Spleen (tissue), 13 donors: ENCODE measurements at places on chromosomes 16 and 17. TPM values are rescaled to one million over a fixed set of nuclear protein-coding genes. Genes with fewer than 3 reads are reported as not detected.

DNA sequence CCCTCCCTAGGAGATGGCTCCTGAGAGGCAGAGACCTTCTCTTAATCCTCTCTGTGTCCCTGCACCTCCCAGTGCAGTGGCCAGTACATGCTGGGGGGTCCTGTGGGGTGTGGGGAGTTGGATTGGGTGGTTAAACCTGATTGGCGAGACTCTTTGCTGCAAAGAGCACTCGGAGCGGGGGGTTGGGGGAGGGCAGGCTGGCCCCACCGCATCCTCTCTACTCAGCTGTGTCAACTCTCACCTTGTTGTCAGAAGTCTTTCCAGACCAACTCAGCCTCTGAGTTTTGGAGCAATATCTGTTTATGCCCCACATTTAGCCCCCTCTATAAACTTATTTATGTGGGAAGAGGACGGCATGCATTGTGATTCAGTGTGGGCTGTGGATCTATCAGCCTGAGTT lies 40.0 kb downstream of the SMARCE1 start:
- H3K27me3 ChIP-seq: no peaks in the 10 kb centered on the region
- no peak overlapping the region for H3K4me3 ChIP-seq
- no peak for DNase-seq
- peak overlapping the region; percentile 54 for H3K27ac ChIP-seq
- H3K36me3 ChIP-seq: no peaks in the 10 kb centered on the region
- H3K4me1 ChIP-seq: peaks cover 25% of the 10 kb centered on the region

Gene SPNS1
- 28.2 TPM for total RNA-seq

GRCh38 chr16:6106061-6106460 lies 1008.5 kb upstream of the EEF2KMT start:
- DNase-seq: no peak
- H3K27ac ChIP-seq: no peak overlapping the region
- H3K4me1 ChIP-seq: no peaks in the 10 kb centered on the region
- H3K4me3 ChIP-seq: no peak overlapping the region
- H3K27me3 ChIP-seq: no peaks in the 10 kb centered on the region
- no peaks in the 10 kb centered on the region for H3K36me3 ChIP-seq

Gene RNF167
- 109 TPM for total RNA-seq

GRCh38 chr17:10879190-10879836 lies 41.4 kb upstream of the PIRT start:
- H3K4me1 ChIP-seq: no peaks in the 10 kb centered on the region
- H3K4me3 ChIP-seq: no peak overlapping the region
- H3K27me3 ChIP-seq: no peaks in the 10 kb centered on the region
- H3K36me3 ChIP-seq: no peaks in the 10 kb centered on the region
- no peak overlapping the region for H3K27ac ChIP-seq

DNA sequence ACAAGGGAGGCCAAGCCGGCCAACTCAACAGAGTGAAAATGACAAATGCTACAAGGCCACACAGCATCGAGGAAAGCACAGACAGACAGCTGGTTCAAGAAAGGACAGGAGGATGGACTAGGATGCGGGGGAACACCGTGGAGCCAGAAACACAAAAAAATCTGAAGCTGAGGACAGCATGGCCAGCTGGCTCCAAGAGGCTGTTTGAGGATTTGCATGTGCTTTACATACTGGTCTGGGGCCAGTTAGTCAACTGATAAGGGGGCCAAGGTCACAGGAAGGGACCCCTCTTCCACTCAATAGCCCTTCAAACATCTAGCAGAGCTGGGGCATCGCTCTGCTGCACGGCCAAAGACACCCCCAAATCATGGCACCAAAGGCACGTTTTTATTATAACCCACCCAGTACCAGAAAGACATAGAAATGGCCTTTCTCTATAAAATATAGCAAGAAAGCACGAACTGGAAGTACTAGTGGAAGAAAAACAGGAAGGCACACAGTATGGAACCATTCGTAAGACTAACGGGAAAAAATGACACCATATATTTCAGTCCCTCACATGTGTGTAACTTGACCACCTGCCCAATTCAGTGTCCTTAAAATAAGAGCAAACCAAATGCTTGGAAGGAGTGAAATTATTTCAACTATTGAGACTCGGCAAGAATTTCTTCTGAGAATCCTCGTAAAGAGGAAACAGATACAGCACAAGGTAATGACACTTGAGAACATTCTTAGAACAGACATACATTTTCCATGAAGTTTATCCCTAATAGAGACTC lies 7.8 kb upstream of the SRL start:
- DNase-seq: no peak
- H3K27me3 ChIP-seq: no peaks in the 10 kb centered on the region
- H3K36me3 ChIP-seq: no peaks in the 10 kb centered on the region

Gene ITGAD
- total RNA-seq: 18.6 TPM

- H3K27me3 ChIP-seq: no peaks in the 10 kb centered on the region
- no peaks in the 10 kb centered on the region for H3K4me1 ChIP-seq
- H3K36me3 ChIP-seq: no peaks in the 10 kb centered on the region
- no peak for DNase-seq
- no peak overlapping the region for H3K4me3 ChIP-seq
These were observed 333.7 kb upstream of the HSBP1 start for GRCh38 chr16:83473926-83474650.
